Glomerular endothelial cell (primary cell): ENCODE measurements at places on chromosomes 16 and 17. TPM values are rescaled to one million over a fixed set of nuclear protein-coding genes. Genes with fewer than 3 reads are reported as not detected.

The COX6A2 gene
- total RNA-seq, result not detected in 2 replicates

The TVP23C gene
- 20.2 and 24.2 TPM in 2 replicates for total RNA-seq

The SLFN14 gene
- total RNA-seq, result 0.18 TPM in 1 of 2 replicates, not detected in the other

The SLC16A11 gene
- total RNA-seq, result 0.12 and 0.44 TPM in 2 replicates

DNA sequence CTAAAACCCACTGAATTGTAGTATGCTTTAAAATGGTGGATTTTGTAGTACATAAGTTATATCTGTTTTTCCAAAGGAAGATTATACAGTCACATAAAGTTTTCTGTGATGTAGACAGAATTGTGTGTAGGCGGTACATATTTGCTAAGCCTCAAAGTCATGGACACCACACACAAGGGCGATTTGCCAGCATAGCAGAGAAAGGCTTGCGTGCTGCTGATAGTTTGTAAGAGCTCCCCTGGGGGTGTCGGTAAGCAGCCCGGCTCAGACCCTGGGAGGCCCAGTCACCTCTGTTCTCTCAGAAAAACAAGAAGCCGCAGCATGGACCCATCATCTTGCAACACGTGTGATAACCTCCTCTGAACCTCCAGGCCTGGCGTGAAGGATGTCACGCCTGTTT is 38.3 kb upstream of the AKTIP start:
- no peak for DNase-seq

DNA sequence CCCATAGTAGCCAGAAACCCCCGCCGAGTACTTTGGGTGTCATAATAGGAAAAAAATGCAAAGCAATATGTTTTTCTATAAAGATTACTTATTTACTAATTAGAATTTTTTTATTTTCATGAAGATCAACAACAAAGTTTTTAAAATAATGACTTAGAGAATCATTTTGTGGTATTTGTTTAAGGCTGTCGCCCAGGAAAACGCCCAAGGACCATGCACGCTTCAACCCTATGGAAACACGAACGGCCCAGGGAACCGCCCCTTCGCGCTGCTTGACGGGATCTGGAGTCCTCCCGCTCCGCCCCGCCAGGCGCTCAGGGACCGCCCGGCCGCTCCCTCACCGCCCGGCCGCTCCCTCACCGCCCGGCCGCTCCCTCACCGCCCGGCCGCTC is 408 bp upstream of the KPNA2 start:
- DNase-seq, result no peak

DNA sequence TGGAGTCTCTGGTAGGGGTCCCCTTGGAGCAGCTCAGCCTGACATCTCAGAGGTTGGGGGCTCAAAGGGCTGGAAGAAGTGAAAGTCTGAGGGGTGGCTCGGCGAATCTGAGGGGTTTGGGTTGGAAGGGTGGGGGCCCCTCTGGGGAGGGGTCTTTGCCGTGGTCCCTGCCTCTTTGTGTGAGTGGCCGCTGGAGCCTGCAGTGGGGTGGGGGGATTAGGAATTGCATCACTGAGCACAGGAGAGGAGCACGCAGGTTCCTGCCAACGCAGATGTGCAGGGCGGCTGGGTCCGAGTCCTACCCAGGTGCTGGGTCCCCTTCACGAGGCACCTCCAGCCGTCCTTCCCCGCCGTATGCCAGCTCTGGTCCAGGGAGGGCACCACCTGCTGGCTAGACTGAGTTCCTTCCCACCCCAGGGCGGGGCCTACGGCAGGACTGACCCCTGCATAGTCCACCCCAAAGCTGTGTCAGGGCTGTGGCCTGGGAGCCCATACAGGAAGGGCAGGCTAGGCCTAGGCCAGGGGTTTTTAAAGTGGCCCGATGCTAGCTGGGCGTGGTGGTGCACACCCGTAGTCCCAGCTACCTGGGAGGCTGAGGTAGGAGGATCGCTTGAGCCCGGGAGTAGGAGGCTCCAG is 9.9 kb downstream of the FMNL1 start:
- DNase-seq, result no peak

DNA sequence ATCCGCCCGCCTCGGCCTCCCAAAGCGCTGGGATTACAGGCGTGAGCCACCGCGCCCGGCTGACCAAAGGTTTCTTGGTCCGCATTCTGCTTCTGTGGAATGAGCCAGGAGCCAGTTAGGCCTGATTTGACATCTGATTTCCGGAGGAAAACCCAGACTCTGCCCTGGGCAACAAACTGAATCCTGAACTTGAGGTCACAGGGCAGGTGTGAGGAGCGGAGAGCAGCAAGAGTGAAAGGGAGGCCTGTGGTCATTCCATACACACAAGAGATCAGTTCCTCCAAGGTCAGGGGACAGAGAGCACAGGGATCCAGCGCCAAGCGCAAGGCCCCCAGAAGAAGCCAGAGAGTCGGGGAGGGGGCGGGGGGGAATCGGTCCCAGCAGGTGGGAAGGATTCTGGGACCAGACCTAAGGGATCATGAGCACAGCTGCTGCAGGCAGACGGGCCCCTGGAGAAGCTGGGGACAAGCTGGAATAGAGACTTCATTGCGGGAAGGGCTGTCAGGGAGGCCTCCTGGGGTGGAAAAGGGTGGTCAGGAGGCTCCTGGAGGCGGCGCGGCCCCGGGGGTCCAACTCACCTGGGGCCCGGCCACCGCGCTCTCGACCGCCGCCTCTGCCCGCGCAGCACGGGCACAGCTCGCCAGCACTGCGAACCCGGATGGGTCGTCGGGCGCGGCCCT is 436 bp downstream of the SHPK start:
- DNase-seq, result no peak

GRCh38 chr17:6989779-6990178 is 6.1 kb upstream of the ALOX12 start:
- no peak for DNase-seq

GRCh38 chr16:66197668-66198278 is 168.7 kb upstream of the CDH5 start:
- DNase-seq, result no peak

DNA sequence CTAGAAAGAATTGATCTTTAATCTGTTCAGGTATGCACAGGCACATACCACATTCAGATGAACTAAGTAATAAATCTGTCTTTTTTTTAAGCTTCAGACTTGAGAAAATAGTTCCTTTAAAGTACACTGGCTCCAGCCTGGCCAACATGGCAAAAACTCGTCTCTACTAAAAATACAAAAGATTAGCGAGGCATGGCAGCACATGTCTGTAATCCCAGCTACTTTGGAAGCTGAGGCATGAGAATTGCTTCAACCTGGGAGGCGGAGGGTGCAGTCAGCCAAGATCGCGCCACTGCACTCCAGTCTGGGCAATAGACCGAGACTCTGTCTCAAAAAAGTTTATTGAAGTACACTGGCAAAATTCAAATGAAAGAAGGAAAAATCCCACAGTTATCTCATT is 111.0 kb upstream of the NETO2 start:
- no peak for DNase-seq

- no peak for DNase-seq
Measured at GRCh38 chr16:55479430-55480140, 587 bp downstream of the MMP2 start.

GRCh38 chr17:29645515-29646051 is 22.9 kb upstream of the CORO6 start:
- no peak for DNase-seq

DNA sequence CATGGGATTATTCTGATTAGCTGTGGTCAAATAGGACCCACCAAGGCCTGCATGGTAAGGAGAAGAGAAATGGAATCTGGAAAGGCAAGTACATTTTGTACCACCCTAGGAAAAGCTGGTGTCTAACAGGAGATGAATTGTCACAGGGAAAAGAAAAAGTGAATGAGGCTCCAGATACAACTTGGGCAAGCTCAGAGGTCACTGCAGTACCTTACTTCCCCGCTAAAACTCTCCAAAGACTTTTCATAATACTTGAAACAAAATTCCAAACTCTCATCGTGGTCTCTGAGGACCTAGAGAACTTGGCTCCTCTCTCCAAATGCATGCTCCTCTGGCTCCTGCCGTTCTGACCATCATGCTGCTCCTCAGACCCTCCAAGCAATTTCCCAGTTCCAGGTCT is 262.8 kb downstream of the GRIN2A start:
- no peak for DNase-seq

GRCh38 chr16:69840975-69841374 is 78.8 kb downstream of the WWP2 start:
- no peak for DNase-seq

DNA sequence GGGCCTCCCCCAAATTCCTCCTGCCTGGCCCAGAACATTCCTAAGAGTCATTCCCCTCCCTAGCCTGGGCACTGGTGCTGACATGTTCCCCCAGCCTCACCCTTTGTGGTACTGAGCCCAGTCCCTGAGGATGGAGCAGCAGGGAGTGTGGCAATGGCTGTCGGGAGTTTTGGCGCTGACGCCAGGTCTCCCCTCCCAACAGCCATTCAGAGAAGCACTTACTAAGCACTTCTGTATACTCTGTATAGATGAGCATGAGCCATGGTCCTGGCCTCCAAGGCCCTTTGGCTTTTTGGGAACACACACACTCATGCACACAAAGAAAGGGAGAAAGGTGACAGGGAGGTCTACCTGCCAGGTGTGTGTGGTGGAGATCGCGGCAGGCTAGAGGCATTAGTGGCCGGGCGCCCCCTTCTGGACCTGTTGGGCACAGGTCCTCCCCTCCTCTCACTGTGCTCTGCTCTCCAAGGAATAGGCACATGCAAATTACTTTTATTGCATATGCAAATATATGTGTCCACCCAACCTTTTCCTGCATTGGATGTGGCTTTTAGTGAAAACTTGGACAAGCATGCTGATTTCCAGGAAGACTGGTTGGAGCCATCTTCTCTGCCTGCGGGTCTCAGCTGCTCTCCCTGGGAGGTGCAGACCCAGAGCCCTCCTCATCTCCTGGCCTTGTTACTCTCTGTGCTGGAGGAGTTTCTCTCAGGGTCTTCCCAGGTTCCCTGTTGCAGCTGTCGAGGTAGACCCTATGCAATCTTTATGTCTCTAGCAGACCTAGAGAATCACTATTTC is 17.4 kb upstream of the C17orf107 start:
- DNase-seq, result no peak

DNA sequence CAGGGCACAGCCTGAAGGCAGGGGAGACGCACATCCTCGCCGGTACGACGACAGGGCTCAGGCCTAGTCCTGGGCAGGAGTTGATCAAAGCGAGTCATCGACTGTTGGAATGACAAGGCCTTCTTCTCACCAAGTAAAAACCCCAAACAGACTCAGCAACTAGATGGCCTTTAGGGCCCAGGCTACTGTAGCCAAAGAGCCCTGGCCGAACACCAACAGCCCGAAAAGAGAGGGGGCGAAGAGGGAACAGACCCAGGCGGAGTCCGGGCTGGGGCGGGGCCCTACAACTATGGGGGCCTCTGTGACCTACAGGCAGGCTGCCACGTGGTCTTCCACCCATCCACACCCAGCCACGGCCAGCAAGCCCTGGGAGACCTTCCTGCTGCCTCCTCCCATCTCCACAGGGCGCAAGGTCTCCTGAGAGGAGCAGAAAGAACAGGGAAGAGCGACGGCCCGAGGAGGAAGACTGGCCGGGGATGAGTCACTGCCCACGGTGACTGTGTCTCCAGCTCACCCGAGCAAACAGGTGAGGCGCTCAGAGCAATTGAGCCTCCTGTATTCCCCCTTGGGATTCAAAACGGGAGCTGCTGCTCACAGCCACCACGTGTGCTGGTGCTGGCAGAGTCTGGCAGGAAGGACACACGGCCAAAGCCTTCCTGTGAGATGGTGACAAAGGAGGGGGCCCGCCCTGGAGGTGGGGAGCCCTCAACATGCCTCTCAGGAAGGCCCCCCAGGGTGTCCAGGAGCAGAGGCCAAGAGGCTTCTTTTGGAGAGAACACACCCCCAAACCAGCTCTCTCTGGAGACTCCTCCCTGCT is 17.7 kb downstream of the SLC16A3 start:
- no peak for DNase-seq

- no peak for DNase-seq
Measured at GRCh38 chr17:67526700-67527099, 149.6 kb downstream of the PITPNC1 start.

- DNase-seq, result no peak
Measured at GRCh38 chr17:2025220-2025621, at the start of gene RTN4RL1. Gene RTN4RL1, minus strand, starts transcription at chr17:2025334. Its CDS starts 469 bp downstream, at chr17:2024865.

GRCh38 chr17:55883149-55883548 is 132.3 kb downstream of the PCTP start:
- DNase-seq, result no peak
